CD4-positive, alpha-beta T cell (primary cell): ENCODE measurements at places on chromosomes 11 and 22.

DNA sequence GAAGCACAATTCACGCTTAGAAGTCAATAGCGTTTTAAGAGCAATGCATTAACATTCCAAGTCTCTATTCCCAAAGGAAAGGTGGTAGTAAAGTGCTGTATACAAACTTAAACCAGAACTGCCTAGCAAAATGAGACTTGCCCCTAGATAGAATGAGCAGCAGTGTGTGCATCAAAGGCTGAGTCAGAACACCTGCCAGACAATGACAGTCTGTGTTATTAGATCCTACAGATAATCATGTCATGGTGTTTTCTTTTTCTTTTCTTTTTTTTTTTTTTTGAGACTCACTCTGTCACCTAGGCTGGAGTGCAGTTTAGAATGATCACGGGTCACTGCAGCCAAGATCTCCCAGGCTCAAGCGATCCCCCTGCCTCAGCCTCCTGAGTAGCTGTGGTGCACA is 1.6 kb downstream of the RTCB start:
- no peak for DNase-seq

DNA sequence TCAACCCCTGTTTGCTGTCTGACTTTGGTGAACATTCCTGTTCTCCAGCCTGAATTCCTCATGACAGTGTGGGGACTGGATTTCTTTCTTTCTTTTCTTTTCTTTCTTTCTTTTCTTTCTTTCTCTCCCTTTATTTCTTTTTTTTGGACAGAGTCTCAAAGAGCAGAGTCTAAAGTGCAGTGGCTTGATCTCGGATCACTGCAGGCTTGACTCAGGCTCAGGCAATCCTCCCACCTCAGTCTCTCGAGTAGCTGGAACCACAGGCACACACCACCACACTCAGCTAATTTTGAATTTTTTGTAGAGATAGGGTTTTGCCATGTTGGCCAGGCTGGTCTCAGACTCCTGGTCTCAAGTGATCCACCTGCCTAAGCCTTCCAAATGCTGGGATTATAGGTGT is 63.1 kb downstream of the RPUSD4 start:
- no peak for DNase-seq

- DNase-seq: peak; percentile 71
Measured at GRCh38 chr22:23521441-23522113, 58.5 kb downstream of the IGLL1 start.

- peak; percentile 79 for DNase-seq
Measured at GRCh38 chr22:36435516-36436415, 45.7 kb downstream of the TXN2 start.

DNA sequence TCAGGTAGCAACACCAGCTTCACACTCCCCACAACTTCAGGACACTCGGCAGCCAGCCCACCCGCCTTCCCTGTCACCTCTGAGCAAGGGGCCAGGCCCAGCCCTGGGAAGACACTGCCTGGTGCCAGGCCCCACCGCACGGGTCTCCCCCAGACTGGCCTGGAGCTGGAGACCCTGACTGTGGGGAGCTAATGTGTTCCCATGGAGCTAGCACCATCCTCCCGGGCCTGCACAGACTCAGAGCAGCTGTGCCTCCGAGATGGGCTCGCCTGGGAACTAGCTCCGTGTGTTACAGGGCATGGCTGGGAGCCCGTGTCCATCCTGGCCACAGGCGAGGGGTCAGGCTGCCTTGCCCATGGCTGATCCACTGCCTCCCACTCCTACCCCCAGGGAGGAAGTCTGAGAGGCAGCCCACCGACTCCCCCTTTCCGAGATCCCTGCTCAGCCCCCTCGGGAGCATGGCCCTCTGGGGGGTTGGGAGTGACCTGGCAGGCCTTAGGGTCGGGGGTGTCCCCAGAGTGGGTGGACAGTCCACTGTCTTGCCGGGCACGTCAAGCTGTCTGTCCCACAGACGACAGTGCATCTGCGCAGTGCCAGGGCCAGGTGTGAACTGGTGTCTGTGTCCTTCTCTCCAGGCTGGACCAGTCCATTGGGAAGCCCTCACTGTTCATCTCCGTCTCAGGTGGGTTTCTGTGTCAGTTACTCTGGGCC is 76.7 kb upstream of the KCNQ1OT1 start:
- DNase-seq: no peak

DNA sequence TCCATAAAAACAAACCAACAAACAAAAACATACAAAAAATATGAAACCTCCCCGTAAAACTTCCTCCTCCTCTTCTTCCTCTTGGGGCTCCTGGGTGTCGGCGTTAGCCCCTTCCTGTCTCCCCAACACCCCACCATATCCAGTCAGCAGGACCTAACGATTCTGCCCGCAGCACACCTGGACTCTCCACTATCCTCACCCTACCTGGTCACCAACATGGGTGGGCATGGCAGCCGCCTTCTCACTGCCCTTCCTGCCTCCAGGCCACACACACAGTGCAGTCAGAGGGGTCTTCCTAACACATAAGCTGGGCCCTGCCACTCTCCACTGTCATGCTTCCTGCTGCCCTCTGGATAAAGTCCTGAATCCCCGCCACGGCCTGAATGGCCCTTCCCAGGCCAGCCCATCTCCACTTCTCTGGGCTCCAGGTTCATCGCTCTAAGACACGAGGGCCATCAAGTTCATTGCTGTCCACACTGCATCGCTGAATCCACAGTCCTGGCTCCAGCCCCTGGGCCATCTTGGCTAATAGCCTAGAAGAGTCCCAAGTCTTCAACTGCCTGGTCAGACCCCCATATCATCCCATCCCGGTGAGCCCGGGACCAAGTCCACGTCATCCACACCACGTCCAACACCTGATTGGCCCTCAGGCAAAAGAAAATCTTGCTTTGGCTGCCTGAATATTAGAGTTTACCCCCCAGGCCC is 76.2 kb downstream of the IGLL1 start:
- DNase-seq: no peak

DNA sequence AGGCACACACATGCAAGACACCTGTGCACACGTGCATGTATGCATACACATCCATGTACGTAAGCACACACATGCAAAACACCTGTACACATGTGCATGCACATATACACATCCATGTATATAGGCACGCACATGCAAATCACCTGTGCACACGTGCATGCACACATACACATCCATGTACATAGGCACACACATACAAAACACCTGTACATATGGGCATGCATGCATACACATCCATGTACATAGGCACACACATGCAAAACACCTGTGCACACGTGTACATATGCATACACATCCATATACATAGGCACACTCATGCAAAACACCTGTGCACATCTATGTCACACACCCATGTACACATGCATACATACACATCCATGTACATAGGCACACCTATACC is 458.3 kb downstream of the TBC1D22A start:
- no peak for DNase-seq

- no peak for DNase-seq
Measured at GRCh38 chr11:79212741-79213190, 228.1 kb downstream of the TENM4 start.
